ENCODE measurements at places on chromosomes 1 and 21.

DNA sequence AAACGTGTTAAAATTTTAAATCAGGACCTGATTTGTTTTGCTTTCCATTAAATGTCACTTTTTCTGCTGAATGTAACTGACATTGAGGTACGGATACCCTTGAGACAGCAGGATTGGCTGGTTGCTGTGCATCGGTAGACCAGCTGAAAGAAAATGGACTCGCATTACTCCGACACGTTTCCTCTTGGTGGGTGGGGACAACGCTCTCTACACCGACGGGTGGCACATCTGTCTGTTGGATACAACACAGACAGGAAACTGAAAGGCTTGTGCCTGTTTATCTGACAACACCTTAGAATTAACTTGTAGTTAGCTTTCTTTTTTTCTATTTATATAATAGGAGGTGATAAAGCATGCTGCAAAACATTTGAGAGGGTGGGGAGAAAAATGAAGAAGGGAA lies 19.4 kb downstream of the PRPF38A start:
- no peak for DNase-seq

- DNase-seq = peak; percentile 64
Observed at GRCh38 chr1:151145304-151146071, 943 bp downstream of the SEMA6C start.

DNA sequence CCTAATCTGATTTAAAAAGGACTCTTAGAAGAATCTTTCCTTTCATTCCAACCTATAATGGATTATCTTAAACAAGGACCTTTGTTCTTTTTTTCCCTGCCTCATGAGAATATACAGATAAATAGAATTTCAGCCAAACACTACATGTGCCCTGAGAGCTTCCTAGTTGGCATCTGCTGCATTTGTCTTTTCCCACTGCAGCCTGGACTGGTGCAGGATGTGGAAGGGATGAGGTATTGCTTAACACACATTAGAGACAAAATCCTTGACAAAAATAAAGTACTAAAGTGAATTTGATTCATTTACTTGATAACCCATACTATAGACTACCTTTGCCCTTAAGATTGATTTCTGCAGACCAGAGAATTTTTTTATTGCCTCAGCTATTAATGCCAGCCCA lies 59.5 kb downstream of the PALMD start:
- DNase-seq = peak; percentile 10

DNA sequence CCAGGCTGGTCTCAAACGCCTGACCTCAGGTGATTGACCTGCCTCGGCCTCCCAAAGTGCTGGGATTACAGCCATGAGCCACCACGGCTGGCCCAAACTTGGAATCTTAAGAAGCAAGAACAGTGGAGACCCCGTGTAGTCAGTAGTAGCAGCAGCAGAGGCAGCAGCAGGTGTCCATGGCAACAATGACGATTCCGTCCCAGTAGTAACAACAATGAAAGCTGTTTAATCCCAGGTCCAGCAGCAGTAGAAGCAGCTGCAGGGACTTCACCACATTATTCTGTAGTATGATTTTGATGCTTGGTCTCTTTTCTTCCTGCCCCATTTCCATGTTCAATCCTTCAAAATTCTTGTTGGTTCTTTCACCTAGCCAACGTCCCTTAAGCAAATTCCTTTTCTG lies 69.6 kb upstream of the KCTD3 start:
- DNase-seq = no peak

- no peak for DNase-seq
Observed at GRCh38 chr1:87717157-87717670, 388.5 kb downstream of the LMO4 start.

DNA sequence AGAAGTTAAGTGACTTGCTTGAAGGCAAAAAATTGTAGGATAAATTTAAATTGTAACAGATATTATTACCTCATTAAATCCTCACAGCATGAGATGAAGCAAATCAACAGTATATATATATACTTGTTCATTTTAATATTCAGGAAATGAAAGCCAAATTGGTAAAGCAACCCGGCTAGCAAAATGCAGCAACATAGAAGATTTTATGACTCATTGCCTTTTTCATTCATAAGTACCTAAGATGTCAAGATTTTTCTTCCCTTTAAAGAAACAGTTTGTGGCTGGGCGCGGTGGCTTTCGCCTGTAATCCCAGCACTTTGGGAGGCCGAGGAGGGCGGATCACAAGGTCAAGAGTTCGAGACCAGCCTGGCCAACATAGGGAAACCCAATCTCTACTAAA lies 190.5 kb upstream of the NRIP1 start:
- DNase-seq = no peak

DNA sequence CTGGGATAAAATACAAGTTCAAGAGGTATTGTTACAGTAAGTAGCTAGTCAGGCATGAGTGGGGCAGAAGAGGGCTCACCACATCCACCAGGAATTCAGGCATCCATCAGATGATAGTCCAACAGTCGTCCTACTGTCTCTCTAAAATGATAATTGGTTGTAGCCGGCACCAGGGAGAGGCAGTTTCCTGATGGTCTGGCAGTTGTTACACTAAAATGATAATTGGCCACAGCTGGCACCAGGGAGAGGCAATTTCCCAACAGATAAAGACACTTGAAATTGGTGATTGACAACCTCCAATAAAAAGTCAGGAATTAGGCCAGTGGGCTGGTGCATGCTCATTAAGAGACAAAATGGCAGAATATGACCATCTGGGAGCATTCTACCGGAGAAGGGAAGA lies 545.8 kb downstream of the AMY1C start:
- DNase-seq = no peak

- no peak for DNase-seq
Observed at GRCh38 chr1:20399606-20400180, 86.3 kb downstream of the CAMK2N1 start.

DNA sequence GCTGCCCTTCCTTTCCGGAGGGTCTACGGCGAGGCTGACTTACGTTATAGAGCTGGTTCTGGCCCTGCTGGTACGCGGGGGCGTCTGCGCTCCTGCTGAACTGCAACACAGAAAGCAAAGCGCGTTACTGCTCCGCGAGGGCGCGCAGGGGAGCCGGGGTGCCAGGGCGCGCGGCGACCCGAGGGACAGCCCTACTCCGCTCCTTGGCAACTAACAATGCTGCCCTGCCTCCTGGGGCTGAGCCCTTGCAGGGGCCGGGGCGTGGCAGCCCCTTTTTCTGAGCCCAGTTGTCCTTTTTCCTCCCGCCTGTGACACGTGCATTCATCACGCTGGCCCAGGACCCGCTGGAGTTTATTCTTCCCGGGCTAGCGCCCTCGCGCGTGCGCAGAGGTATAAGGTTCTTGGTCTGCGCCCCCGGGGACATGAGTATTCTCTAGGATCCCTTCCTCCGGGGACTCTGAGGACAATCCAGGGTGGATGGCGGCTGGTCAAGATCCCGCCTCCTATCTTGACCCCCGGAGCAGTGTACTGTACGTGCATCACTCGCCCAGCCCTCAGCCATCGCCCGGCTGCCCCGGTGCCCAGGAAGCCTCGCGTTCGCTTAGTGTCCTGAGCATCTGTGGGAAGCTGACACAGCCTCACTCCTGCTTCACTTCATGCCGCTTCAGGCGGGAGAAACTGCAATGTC lies 78.9 kb downstream of the CD247 start:
- peak; percentile 66 for DNase-seq

All from GM23248 (cell line).